ENCODE measurements at places on chromosomes 5 and 9.
A peak's percentile ranks its signal among the peaks of the same experiment; 100 is the strongest.

- no peak for DNase-seq
Observed at GRCh38 chr9:99416007-99416406, 193.9 kb downstream of the SEC61B start.

- no peak for DNase-seq
Observed at GRCh38 chr5:14880688-14881087, 9.1 kb upstream of the ANKH start.

DNA sequence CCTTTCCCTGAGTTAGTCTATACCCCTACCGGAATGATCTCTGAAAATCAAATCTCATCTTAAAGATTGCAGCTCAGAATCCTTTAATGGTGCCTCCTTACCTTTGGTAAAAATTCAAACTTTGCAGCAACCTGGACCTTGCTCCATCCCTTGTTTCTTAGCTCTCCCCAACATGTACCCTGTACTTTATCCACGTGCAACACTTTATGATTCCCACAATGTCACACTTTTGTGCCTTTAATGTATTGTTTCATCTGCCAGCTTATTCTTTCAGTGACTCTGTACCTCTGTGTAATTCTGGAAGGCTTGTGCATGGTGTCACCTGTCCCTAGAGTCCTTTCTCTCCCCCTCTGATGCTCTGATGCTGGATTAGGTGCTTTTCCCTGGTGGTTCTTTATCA is 9.5 kb downstream of the ACO1 start:
- no peak for DNase-seq

DNA sequence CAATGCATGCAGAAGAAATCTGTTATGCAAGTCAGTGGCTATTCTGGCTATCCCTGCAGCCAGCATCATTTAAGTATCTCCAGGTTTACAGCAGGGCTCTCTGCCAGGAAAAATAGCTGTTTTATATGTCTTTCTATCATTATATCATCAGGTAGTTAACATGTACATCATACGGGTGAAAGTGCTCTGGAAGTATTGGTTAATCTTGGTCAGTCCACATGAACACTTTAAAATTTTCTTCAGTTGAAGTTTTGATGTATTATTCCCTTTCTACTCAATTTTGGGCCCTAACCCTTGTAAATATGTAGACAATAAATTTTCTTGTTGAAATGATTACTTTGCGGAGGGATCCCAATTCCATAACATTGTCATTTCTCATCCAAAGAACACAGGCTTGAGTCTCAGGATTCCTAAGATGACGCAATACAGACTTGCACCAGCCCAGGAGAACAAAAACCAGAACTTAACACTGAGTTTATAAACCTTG is 67.5 kb downstream of the SEMA6A start:
- no peak for DNase-seq

DNA sequence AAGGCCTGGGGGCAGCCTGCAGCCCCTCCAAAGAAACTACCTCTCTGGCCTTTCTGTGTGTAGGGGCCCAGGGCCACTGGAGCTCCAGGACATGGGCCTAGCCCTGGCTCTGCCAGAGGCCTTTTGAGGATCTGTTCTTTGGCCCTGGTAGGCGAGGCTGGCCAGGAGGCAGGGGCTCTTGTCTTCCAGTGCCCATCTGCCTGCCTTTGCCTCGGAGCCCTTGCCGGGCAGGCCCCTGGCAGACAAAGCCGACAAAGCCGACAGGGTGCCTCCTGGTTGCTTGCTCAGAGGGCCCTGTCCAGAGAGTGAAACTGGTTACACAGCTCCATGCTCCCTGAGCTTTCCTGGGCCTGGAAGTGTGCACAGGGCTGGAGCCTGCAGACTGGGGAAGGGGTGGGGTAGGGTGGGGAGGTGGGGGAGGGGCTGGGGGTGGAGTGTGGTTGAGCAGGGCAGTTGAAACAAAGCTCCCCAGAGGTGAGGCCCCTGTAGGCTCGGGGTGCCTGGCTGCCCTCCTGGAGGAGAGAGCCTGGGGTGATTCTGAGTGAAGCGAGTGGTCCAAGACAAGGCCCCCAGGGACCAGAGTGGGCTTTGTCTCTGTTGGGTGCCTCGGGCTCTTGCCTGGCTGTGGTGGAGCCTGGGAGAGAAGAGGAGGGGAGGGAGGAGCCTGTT is 29.3 kb downstream of the PTPA start:
- DNase-seq = no peak

GRCh38 chr5:31417512-31417911 is 114.4 kb downstream of the DROSHA start:
- no peak for DNase-seq

DNA sequence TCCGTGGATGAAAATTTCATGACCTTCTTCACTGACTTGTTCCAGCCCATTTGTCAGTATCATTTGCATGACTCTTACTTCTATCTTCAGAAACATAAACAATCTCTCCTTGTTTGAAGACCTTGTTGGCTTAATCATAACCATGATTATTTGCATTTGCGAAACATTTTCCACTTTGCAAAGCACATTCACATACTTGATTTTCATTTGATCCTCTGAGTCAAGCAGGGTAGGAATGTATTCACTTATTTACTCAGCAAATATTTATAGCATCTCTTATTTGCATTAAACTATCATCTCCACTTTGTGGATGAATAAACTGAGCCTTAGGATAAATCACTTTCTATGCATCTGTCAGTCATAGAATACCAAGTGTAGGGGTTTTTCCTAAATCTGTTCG is 343.0 kb upstream of the SGCD start:
- no peak for DNase-seq

GRCh38 chr9:134233022-134233421 is 68.7 kb upstream of the RNU6ATAC start:
- DNase-seq = no peak

DNA sequence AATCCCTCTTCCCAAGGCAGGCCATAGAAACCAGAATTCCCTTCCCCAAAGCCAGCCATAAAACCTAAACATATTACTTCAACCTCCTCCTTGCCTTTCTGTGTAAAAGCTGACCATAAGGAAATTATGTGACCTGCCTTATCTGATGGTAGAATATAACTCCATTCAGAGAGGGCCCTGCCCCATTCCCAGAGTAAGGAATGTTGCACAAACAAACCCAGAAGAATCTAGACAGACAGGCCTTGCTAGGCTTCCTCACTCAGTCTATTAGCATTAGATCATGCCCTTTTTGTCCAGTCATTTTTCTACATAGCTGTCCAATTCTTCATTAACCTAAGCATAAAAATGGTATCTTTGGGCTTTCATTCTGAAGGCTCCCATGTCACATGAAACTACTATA is 17.8 kb upstream of the IFNB1 start:
- DNase-seq = no peak

- no peak for DNase-seq
Observed at GRCh38 chr5:35041261-35041660, 6.5 kb downstream of the AGXT2 start.

GRCh38 chr5:142771666-142772065 is 1.5 kb downstream of the ARHGAP26 start:
- no peak for DNase-seq

GRCh38 chr9:78828521-78828920 is 531.6 kb downstream of the PSAT1 start:
- no peak for DNase-seq

DNA sequence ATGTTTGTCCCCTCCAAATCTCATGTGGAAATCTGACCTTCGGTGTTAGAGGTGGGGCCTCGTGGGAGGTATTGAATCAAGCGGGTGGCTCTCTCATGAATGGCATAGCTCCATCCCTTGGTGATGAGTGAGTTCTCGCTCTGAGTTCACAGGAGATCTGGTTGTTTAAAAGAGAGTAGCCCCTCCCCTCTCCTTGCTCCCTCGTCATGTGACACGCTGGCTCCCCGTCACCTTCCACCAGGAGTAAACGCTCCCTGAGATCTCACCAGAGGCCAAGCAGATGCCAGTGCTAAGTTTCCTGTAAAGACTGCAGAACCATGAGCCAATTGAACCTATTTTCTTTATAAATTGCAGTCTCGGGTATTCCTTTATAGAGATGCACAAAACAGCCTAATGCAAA is 74.5 kb downstream of the RASEF start:
- no peak for DNase-seq

DNA sequence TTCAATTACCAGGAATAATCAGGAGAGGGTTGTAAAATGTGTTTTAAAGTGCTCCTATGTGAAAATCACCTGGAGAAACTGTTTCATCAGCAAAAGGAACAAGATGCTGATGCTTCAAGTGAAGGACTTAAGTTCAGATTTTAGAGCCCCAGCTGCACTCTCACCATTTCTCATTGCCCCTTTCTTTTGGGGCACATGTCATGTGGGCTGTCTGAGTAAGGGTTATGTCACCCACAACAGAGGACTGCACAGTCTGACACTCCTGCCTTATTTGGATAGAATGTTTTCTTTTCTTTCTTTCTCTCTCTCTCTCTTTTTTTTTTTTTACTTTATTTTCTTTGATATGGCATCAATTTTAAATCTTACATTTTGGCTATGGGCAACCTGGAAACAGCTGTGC is 204.1 kb upstream of the EFNA5 start:
- DNase-seq = peak; percentile 40

DNA sequence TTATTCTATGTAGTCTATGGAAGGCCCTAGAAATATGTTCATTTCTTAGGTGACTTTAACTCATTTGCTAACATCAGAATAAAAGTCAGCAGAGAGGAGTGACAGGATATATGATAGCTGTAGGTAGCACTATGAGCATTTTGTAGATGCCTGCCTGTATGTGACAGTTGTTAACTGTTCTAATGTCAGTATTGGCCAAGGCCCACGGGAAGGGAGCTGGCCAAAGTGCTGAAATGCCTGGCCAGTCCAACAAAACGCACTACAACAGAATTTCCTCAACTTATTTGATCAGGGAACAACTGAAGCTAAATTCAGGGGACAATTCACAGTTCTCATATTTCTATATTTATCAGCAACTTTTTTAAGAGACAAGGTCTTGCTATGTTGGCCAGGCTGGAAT is 20.8 kb downstream of the SV2C start:
- no peak for DNase-seq

GRCh38 chr9:37036371-37036775 is 2.3 kb upstream of the PAX5 start:
- DNase-seq = no peak

- no peak for DNase-seq
Observed at GRCh38 chr5:74390822-74391221, 249.7 kb downstream of the ENC1 start.

GRCh38 chr5:57676222-57677098 is 193.8 kb upstream of the ACTBL2 start:
- DNase-seq = peak; percentile 11

GRCh38 chr5:140240987-140241706 is 61.8 kb downstream of the PFDN1 start:
- DNase-seq = peak; percentile 89

DNA sequence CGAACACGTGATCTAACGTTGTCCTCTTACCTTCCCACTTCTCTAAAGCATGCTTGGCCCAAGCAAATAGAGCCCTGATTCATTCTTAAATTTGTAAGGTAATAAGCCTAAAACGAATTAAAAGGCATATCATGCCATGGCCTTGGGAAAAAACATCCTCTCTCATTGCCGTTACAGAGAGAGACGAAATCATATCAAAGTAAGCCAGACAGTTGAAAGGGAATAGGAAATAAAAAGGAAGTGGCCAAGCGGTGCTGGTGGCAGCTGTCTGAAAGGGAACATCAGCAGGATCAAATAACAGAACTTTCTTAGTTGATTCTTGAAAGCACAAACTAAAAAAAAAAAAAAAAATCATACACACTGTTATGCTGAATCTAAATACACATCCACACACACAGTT is 49.1 kb upstream of the CDH6 start:
- DNase-seq = no peak

DNA sequence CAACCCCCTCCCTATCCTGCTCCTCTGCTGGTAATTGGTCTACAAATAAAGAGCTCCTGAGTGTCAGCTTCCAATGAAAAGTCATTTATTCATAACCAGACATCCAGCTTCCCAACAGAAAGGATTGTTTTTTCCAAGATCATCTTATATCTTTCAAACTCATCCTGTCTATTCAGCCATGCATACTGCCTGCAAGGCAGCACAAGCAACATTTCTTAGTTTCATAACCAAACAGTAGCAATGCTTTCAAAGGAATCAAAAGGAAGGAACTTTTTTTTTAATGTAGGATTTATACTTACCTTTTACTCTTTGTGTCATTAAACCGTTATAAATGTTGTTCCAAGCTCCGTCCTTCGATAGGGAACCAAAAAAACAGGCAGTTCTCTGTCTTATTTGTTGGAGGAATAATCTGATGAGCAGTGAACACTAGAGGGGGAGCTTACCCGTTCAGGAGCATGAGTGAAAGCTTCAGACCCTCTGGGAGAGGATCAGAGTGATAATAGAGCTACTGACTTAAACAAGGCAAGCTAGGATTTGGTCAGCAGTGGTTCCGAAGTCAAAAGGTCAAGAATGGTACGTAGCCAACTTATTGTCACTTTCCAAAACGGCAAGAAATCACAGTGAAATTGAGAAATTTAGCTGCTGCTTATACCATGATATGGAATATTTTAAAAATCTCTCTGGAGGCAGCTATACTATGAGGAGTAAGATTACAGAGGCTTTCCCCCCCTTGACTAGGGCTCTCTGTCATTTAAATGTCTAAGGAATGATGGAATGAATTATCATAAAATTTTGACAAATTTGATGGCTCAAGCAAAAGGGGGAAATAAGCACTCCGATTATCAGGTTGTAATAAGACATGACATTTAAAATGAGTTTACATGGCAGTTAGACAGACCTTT is 892.9 kb downstream of the NR2F1-AS1 start:
- peak; percentile 21 for DNase-seq

DNA sequence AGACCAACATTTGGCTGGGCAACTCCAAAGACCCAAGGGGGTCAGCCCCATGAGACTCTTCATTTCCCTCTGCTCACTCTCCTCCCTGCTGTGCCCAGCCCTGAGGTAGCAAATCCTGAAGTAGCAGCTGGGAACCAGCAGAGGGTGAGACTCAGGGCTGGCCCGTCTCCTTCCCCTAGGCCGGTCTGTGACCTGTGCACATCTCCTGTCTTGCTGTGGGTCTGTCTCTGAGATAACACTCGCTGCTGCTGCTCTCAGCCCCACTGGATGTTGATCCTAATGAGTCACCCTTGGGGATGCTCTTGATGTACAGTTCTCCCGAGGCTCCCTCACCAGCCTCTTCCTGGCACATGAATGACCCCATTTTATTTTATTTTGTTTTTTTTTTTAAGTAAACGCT is 7.3 kb upstream of the OR2V1 start:
- no peak for DNase-seq

- DNase-seq = no peak
Observed at GRCh38 chr5:102324714-102325113, 28.6 kb upstream of the SLCO4C1 start.

GRCh38 chr5:143206196-143207053 is 197.1 kb downstream of the NR3C1 start:
- DNase-seq = no peak

- DNase-seq = no peak
Observed at GRCh38 chr5:98064118-98064685, 709.3 kb upstream of the RGMB start.

Data from SJSA1 (cell line).